ENCODE measurements at places on chromosomes 7 and 10.
A peak's percentile ranks its signal among the peaks of the same experiment; 100 is the strongest.

- no peak for DNase-seq
Observed at GRCh38 chr7:18163091-18163490, 135.4 kb upstream of the PRPS1L1 start.

DNA sequence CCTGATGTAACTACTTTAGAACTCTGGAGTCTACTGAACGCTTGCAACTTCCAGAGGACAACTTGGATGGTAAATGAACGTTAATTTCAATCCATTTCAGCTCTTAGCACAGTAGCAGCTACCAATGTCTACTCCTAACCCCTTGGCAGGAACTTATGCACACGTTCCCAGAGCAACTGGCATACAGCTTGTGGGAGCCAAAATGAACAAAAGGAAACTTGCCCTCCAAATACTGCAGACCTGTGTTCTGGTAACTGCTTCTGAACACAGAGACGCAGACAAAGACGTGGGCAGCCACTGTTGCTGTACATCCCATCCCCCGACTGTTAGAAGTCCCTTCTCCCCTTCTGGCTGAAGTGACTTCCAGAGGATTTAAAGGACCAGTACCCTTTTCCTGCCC, 61.3 kb downstream of the XPNPEP1 start:
- DNase-seq = no peak

GRCh38 chr10:129960481-129961156, 3.5 kb downstream of the EBF3 start:
- DNase-seq = no peak

DNA sequence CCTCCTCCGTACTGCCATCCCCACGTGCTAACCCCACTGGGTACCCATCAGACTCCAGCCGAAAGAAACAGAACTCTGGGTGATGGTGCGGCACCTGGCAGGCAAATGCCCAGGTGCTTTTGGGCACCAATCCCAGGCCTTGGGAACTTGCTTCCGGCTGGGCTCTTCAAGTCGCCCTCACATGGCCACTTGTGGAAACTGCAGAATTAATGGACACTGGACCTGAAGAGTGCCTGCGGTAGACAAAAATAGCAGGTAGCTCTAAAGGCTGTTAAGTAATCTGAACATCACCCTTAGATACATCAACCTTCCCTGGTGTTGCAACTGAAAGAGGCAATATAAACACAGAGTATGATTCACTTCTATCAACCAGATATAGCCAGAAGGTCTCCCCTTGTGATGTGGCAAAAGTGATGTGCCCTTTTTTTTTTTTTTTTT, 644.4 kb downstream of the GRM8 start:
- DNase-seq = no peak

DNA sequence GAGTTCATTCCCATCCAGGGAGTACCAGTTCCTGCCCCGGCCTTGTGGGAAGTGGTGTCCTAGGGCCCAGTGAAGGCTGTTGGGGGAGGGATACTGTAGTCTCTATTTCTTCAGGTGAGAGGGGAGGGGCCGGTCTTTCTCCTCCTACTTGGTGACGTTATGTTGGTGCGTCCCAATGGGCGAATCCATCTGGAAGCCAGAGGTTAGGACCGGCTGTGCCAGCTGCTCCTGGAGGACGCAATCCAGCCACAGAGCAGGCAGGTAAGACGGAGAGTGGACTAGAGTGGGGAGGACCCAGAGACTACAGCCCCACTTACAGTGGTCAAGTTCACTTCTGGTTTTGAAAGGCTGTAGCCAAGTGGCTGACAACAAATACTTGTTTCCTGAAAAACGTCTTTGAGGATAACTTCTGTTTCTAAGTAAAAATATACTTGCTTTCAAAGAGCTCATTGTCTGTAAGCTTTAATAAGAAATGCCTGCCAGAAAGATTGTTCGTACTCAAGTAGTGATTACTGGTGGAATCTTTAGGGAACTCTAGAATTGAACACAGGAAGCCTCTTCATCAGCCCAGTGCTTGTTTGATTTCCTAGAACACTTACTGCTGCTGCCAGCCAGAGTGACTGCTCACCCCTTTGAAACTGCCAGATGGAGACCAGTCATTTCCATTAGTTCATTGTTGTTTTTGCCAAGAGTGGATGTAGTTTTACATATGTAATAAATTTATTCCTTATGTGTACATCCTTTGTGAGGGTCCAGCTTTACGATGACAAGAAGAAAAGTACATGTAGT, 25.4 kb downstream of the RBM33 start:
- no peak for DNase-seq

- DNase-seq = no peak
Observed at GRCh38 chr10:113538151-113538550, 14.7 kb upstream of the HABP2 start.

GRCh38 chr7:22882106-22882505, 59.5 kb upstream of the TOMM7 start:
- DNase-seq = no peak

DNA sequence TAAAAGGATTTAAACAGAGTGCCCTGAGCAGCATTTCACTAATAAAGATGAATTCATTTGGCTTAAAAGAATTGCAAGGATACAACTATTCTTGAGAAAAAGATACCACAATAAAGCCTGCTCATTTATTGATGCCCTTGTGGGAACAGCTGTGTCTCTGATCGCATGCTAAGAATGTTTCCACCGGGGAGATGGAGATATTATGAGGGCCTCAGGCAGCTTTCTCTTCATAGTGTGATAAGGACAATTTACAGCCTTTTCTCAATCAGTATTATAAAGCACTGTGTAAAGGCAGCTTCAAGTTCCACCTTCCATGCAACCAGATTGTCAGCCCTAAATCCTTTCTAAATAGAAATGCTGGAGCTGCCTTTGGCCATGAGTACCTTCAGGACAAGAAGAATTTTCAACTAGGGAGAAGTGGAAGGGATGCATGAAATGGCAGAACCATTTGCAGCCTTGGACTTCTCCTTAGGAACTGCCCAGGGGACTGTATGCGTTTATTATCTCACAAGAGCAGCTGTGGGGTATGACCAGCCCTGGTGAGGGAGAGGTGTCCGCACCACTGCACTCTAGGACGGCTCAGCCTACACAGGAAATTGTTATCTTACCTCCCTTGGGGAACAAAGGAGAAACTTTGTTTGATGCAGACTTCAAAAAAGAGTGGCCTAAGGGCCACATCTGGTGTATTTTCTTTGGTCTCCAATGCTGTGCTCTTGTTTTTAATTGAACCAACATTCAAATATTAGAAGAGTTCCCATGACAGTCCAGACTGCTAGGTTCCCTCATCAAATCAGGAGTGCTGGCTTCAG, 116.9 kb upstream of the PCGF5 start:
- no peak for DNase-seq

- DNase-seq = no peak
Observed at GRCh38 chr7:18548534-18548933, 53.0 kb downstream of the HDAC9 start.

DNA sequence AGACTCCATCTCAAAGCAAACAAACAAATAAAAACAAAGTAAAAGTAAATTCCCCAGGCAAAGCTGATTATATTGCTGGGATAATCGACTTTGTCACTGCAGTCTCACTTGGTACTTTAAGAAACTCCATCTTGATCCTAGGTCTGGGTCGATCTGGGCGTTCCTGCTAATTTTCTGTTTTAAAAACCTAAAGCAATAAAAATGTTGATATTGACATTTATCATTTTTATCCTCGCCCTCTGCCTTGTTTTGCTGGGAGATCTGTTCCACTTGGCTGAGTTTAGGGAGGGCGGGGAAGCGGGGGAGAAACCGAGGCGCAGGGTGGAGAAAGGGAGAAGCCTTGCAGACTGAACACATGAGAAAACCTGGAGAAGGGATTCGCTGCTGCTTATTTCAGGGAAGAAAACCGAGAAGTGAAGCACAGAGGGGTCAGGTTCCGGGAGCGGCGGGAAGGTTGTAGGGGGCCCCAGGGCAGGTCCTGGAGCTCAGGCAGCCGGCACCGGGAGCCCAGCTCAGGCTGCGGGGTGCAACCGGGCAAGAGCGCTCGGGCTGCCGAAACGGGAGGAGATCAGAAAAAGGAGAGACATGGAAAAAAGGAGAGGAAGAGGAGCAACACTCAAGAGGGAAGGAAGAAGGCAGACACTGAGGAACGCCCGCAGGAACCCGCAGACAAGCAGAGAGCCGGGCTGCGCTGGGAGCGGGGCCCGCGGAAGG, 27.3 kb upstream of the KMT2C start:
- no peak for DNase-seq

DNA sequence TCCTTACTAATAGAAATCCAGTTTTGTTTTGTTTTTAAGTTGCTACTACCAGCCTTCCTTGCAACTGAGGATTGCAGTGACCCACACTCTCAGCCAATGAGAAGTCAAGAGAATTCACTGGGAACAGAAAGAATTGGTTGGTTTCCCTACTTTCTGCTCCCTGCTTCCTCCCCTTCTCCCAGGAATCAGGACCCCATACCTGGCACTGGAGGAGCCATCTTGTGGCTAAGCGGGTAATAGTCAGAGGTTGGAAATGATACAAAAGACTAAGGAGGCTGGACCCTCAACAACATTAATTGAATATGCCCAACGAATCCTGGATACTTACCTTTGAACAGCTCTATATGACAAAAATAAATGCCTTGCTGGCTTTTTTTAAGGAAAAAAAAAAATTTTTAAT, 6.3 kb downstream of the TMEM176A start:
- no peak for DNase-seq

GRCh38 chr10:1190791-1191490, 134.8 kb downstream of the WDR37 start:
- no peak for DNase-seq

DNA sequence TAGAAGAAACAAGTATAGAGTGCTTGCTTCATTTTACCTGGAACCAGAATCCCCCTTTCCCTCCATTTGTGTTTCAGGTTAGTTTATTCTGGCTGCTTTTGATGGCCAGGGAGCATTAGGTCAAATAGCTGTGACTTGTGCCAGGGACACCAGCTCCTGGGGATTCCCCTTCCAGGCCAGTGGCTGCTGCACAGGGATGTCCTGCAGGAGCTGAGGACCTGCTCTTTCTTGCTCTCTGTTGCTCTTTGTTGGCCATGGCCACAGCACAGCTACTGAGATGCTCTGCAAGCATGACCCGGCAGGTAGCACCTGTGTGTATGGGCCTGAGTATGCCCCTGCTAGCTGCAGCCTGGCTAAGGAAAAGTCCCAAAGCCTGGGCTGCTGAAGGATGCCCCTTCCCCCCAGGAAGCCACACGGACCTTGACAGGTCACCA, 208.9 kb downstream of the EBF3 start:
- no peak for DNase-seq

DNA sequence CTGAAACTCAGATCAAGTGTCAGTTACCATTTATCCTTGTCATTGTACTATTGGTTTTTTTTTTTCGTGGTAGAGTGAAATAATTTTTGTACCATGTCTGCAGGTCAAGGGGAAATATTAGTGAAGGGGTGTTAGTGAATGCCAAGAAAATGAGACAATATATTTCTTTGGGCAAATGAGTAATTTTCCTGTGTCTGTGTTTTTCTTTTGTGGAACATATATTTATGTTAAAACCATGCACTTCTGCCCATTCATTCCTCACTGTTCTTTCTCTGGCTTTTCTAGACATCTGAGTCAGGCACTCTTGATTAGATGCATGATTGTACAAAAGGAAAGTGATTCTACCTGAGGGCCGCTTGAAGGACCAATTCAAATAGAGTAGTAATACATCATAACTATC, 161.6 kb downstream of the BICC1 start:
- DNase-seq = no peak

GRCh38 chr10:6406220-6407033, 173.6 kb downstream of the PRKCQ start:
- DNase-seq = peak; percentile 26

DNA sequence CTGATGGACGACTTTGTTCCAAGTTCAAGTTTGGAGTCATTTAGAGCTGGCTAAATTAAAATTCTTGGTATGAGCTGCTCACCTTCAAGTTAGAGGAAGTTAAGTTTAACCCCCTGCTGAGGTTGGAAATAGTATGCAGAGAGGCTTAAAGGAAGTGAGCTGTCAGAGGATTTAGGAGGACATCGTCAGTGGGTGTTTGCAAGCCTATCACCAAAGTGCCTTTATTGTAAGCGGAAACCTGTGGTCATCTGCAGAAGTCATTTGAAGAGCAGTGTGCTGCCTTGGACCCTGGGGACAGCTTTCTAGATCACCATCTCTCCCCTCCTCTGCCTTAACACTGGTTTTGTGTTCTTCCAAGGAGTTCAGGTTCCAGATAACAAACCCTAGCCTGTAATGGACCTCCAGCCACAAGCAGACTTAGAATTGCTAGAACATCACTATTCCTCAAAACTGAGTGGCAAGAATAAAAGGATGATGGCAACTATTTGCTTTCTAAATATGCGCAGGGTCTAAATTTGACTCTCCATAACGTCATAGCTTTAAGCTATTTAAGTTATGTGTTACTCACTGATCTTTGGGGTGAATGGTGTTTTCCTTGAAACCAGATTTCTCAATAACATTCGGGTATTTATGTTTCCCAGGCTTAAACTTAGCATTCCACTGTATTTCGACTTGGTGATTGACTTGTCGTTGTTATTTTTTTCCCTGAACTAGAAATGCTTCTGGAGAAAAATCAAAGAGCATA, 93.4 kb downstream of the SLC39A12 start:
- DNase-seq = no peak

GRCh38 chr10:80144067-80144695, 11.7 kb downstream of the PLAC9 start:
- peak; percentile 14 for DNase-seq

GRCh38 chr7:117548035-117548434, 68.2 kb downstream of the CFTR start:
- DNase-seq = no peak

- DNase-seq = no peak
Observed at GRCh38 chr10:75718991-75719390, 287.6 kb downstream of the LRMDA start.

GRCh38 chr10:103843045-103843444, 12.3 kb downstream of the SH3PXD2A start:
- DNase-seq = no peak

DNA sequence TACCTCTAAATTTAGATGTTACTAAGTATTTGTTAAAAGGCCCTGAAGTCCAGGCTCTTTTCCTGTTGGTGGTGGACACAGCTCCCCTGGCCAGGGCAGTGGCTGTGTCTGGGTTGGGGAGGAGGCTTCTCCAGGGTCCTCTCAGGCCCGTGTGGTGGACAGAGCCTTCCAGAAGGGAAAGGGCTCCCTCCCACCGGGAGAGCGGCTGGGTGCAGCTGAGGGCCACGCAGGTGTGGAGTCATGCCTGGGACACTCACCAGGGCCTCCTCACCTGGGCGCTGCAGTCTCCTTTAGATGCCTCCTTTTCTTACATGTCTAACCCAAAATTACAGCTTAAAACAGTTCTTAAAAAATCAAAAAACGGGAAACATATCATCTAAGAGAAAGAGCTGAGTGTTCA, 128.2 kb upstream of the TCERG1L start:
- DNase-seq = no peak

All from stimulated activated CD4-positive, alpha-beta T cell treated with anti-CD3 and anti-CD28 coated beads, Interleukin-4, amount 100 ng/mL, for 48 hours (primary cell).